ENCODE measurements at places on chromosomes 2 and 18.

DNA sequence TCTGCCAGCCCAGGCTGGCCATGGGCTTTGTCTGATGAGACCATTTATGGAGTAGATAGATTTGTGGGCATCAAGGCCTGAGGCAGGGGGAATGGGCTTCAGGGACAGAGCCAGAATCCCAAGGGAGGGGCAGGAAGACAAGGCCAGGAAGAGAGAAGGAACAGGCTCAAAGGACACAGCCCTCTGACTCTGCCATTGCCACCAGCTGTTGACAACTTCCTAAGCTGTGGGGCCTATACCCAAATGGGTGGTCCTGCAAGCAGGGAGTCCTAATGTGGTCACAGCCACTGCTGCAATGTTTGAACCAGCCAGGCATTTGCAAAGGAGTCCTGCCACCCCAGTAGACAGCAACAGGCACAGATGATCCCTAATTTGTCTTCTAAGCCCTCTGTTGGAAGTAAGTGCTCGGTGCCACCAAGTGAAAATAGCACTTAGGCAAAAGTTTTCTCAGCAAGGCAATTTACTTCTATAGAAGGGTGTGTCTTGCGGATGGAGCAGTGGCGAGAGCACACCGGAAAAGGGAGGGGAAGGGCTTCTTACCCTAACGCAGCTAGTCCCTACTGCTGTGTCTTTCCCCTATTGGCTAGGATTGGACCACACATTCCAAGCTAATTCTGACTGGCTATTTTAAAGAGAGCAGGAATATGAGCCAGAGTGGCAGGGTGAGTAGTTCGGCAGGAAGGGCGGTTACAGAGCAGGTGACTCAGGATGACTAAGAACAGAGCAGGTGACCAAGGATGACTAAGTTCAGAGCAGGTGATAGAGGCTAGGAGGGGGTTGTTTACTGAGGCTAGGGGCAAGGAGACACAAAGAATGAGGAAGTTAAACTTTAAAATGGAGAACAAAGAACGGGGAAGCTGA is 47.2 kb downstream of the C1QL2 start:
- no peak for DNase-seq

- DNase-seq: no peak
Measured at GRCh38 chr2:10285556-10286198, 17.0 kb upstream of the HPCAL1 start.

DNA sequence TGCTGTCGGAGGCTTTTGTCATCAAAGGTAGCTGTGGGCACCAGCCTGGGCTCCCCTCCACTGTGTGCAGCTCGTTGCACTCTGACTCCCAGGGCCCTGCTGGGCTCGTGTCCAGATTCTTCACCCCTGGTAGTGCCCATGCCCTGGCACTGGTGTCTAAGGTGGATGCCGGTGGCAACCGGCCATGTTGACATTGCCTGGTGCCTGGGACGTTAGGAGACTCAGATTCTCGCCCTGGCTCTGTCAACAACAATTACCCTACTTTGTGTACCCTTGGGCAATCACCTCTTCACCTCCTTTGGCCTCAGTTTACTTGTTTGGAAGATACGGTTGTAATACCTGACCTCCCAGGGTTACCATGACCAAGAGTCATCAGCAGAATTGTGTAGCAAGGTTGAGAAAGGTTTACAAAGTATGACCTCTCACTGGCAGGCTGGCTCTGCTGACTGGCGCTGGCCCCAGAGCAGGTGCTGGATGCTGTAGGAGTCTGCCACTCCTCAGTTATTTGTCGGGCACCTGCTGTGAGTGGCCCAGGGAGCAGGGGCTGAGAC is 41.5 kb upstream of the MCFD2 start:
- no peak for DNase-seq

DNA sequence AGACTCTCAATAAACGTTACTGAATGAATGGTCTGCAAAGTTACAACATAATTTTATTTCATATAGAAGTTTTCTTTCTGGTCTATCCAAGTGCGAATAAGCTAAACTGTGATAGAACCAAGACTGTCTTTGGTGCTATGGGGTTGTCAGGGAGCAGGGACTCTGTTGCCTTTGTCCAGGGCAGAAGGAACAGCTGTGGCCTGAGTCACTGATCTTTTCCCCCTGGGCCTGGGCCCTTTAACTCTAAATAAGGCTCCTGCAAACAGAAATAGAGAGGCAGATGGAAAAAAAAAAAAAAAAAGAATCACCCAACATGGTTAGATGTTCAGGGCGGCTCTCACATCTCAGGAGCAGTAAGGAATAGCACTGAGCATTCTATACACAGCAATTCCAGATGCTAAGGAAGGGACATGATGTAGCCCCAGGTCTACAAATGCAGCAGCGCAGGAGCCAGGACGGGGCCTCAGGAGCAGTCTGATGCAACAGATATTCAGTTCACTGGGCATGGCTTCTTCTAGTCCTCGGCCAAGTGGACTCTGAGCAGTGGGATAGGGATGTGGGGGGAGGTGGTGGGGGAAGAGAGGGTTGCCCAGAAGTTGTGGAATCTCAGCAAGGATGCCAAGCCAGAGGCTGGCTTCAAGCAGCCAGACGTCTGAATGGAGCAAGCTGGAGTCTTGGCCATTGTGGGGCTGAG is 247.1 kb upstream of the SIX2 start:
- no peak for DNase-seq

- DNase-seq: peak; percentile 48
Measured at GRCh38 chr2:48114256-48114655, 208.0 kb upstream of the FBXO11 start.

DNA sequence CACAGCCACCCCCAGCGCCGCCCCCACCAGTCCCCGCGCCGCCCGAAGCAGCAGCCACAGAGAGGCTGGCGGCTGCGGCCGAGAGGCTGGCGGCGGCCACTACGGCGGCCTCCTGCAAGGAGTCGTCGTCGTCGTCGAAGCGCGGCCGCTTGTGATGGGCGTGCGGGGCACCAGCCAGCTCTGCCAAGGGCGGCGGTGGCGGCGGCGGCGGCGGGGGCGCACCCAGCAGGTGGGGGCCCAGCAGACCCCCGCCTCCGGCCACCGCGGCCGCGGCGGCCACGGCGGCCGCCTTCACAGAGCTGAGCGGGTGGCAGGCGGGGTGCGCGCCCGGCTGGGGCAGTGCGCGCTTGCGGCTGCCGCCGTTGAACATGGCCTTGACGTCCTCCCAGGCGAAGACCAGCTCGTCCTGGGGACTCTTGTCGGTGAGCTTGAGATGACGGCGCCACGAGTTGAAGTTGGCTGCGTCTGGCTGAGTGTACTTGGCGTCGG is 3.3 kb downstream of the SKOR2 start:
- DNase-seq: no peak

- DNase-seq: no peak
Measured at GRCh38 chr2:171531291-171531690, 9.0 kb downstream of the CYBRD1 start.

DNA sequence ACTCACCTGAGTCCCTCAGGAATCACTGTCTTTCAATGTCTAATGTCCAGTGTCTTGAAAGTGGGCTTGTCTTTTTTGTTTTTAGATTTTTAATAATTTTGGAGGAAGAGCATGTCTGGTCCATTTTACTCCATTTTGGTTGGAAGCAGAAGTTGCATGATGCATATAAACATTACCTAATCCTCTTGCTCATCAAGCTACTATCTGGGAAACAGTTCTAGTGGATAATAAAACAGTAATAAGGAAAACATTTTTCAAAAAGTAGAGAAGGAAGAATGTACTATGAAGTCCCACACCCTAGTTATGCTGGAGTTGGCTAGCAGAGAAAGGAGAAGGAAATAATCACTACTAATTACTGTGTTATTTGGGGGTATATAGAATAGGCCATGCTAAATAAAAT is 263.7 kb downstream of the ETAA1 start:
- no peak for DNase-seq

GRCh38 chr2:134073023-134073422 is 180.8 kb upstream of the MGAT5 start:
- no peak for DNase-seq

- no peak for DNase-seq
Measured at GRCh38 chr2:44929735-44930273, 11.7 kb upstream of the SIX3 start.

- no peak for DNase-seq
Measured at GRCh38 chr2:234329202-234329960, 167.5 kb downstream of the ARL4C start.

DNA sequence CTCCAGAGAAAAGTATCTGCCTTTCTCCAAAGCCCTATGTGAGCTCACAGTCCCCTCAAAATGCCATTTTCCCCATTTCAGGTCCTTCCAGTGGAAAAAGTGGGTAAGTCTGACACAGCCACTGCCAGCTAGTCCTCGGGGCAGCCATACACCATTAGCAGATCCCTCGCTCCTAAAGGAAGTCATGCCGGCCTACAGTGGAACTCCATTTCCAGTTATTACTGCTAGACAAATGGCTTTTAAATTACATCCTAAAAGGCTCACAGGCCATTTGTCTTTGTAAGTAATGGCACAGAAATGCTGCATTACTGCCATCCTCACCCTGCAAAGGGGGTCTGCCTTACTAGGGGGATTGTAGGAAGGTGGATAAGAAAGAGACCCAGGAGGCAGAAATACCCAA is 259.4 kb upstream of the SIX2 start:
- no peak for DNase-seq

- no peak for DNase-seq
Measured at GRCh38 chr18:74477771-74478170, 18.4 kb upstream of the CNDP2 start.

GRCh38 chr18:79519751-79520477 is 124.2 kb downstream of the NFATC1 start:
- peak; percentile 61 for DNase-seq

- no peak for DNase-seq
Measured at GRCh38 chr2:203021991-203022390, 7.3 kb downstream of the NBEAL1 start.

GRCh38 chr2:47274054-47274782 is 119.1 kb upstream of the STPG4 start:
- no peak for DNase-seq

DNA sequence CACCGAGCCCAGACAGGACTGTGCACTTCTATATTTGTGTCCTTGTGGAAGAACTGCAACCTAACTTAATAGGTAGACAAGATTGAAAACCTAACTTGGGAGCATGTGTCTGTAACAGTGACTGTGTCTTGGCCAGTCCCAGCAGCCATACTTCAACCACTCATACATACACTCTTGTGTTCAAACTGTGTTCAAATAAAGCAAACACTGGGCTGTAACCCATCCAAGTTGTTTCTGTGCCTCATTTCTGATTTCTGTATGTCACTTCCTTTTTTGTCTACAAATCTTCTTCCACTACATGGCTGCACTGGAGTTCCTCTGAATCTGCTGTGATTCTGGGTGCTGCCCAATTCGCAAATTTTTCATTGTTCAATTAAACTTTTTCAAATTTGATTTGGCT is 31.0 kb downstream of the MSGN1 start:
- no peak for DNase-seq

DNA sequence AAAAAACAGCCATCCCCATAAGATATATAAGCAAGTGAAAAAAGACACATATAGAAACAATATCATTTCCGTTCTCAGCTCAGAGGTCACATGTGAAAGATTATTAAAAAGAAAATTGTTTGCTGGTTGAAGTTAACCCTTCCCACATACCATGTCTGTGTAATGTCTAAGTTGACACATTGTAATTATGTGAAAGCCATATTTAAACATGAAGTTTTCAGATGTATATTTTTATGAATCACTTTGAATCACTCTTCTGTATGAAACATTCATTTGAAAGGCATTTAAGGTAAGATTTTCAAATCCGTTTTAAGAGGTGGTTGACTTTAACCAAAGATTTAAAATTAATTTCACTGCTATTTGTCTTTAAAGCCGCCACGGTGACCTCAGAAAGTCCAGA is 441.9 kb downstream of the RND3 start:
- no peak for DNase-seq

DNA sequence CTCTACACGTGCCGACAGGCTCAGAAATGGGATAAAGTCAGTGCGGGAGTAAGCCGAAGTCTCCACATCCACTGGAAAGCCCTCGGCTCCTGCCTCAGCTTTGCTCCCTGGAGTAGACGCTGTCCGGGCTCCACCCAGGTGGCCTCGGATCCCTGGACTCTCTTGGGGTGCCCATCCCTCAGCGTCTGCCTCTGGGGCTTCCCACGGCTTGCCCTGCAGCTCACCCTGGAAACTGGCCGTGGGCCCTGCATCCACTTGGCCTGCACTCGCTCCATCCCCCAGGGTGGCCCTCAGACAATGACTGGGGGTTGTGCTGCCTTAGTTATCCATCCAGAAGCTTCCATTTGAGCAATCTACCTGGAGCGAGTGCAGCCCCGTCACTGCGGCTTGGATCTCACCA is 36.2 kb upstream of the TAF1B start:
- no peak for DNase-seq

- DNase-seq: no peak
Measured at GRCh38 chr2:96065381-96065930, 30.7 kb upstream of the GPAT2 start.

GRCh38 chr2:126934809-126935208 is 36.1 kb downstream of the TEX51 start:
- DNase-seq: no peak

DNA sequence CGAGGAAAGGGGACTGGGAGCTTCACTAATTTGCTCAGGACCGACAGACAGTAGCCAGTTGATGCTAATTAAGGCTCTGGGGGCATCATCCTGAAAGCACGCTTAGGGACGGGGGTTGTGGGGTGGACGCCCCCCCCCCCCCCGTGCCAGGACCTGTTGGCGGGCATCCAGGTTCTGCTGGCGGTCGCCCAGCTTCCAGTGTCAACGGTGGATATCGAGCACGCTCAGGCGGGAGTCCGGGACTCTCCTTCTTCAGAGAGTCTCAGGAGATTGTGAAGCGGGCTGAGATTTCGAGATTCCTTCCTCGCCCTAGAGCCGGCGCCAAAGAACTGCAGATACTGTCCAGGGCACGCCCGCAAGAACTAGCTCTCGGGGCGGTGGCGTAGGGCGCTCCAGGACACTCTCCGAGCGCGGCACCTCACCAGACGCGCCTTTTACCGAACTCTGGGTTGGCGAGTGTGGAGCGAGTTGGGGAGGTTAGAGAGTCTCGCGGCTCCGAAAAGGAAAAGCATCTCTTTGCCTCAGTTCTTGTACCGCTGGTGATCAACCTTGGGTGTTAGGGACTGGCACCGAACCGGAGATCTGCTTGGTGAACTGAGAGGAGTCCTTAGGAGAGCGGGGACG is 5.6 kb downstream of the RAX start:
- DNase-seq: no peak

DNA sequence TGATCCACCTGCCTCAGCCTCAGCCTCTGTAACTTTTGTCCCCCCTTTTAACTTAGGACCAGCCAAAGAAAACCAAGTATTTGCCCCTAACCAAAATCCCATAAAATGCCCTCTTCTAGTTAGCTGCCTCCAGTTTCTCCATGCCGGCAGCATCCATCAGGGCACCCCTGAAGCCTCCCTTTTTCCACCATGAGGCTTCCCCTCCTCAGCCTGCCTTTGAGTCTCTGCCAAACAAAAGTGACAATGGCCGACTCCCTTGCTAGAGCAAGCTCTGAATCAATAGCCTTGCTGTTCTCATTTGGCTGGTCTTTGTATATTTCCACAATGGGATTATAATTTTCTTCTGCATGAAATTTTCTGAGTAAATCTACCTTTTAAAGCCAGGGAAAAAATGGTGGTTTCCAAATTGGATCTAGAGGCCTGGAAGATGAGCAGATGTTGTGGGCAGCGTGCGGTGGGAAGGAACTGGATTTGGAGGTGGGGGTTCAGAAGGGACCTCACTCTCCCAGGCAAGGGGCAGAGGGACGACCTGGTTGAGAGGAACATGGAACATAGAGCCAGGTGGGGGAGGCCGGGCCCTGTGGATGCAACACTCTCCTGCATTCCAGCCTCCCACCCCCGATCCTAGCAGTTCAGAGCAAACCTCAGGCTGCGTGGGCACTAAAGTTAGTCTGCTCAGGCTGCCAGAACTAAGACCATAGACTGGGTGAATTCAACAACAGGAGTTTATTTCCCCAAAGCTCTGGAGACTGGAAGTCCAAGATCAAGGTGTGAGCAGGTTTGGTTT is 80.6 kb downstream of the HS6ST1 start:
- DNase-seq: no peak

- DNase-seq: no peak
Measured at GRCh38 chr2:45886171-45886663, 234.7 kb downstream of the PRKCE start.
